Endothelial cell (in vitro differentiated cells): ENCODE measurements at places on chromosomes 4 and X.
A peak's percentile ranks its signal among the peaks of the same experiment; 100 is the strongest.

GRCh38 chrX:74119016-74119910 lies 184.7 kb upstream of the ZCCHC13 start:
- DNase-seq = no peak

GRCh38 chr4:173398220-173398619 lies 696 bp downstream of the SCRG1 start:
- no peak for DNase-seq

- peak; percentile 20 for DNase-seq
These were observed 13.4 kb upstream of the NHS start for GRCh38 chrX:17361620-17362019.

GRCh38 chr4:17189401-17189720 lies 290.9 kb upstream of the LDB2 start:
- no peak for DNase-seq

DNA sequence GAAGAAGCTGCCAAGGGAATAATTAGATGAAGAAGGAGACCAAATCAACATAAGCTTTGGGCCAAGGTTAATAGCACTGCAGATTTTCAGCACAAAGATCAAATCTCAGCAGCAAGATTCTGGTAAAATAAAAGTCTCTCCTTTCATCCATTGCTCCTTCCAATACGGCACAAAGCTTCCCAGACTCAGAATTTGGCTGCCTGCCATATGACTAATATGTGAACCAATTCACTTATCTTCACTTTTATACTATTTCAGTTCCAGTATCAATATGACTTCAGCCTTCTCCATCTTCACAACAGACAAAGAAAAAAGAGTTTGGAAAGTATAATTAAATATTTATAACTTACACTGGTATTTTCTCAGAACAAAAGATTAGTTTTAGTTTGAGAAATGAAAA lies 978.3 kb upstream of the GRID2 start:
- DNase-seq = no peak
